GM12892 (cell line): ENCODE measurements at places on chromosomes 6 and 20.
A peak's percentile ranks its signal among the peaks of the same experiment; 100 is the strongest.

DNA sequence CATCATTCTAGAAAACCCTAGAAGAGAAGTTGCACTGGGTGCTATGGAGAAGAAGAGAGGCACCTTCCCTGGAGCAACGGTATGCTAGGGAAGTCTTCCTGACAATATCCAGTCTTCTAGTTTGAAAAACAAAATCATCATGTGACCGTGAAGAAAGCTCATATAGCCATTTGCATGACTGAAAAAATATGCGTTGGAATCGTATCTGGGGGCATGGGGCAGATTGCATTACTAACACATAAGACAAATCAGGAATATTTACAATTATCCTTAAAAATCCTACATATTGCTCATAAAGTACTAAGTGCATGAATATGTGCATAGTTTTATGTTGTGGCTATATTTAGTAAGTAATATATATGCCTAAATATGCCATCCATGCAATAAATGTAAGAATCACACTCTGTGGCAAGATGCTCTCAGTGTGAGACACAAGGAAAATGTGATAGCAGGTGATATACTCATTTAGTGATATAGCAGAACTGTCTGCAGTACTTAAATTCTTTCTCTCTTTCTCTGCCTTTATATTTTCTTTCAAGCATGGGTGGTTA is 26.8 kb downstream of the HTR1E start:
- no peak for DNase-seq

DNA sequence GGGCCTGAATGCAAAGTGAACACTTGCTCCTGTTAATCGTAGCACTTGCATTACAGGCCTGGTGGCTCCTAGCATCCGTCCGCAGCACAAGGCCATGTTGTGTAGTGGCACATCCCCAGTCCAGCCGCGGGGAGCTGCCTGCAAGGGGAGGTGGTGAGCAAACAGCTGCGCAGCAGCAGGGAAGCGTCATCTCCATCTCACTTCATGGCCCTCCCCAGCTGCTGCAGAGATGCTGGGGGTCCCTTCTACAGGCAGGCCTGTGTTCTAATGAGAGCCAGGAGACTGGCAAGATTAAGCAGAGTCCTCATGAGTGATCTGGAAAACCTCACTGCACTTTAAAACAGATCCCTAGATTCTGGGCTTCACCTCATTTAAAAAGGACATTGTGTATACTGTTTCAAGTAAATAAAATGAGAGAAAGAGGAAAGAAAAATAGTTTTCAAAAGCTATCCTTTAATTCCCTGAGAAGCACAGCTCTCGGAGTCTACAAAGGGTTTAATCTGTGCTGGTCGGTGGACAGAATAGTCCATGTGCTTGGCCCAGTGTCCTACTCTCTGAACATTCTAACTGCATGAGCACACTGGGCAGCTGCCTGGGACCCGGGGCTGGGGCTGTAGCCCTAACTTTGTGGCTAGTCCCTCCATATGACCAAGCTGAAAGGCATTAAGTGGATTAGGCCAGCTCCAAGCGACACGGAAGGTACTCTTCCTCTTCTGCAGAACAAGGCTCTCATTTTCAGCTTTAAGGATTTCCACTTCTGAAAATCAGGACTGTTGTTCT is 125.8 kb downstream of the LY86 start:
- DNase-seq = no peak

DNA sequence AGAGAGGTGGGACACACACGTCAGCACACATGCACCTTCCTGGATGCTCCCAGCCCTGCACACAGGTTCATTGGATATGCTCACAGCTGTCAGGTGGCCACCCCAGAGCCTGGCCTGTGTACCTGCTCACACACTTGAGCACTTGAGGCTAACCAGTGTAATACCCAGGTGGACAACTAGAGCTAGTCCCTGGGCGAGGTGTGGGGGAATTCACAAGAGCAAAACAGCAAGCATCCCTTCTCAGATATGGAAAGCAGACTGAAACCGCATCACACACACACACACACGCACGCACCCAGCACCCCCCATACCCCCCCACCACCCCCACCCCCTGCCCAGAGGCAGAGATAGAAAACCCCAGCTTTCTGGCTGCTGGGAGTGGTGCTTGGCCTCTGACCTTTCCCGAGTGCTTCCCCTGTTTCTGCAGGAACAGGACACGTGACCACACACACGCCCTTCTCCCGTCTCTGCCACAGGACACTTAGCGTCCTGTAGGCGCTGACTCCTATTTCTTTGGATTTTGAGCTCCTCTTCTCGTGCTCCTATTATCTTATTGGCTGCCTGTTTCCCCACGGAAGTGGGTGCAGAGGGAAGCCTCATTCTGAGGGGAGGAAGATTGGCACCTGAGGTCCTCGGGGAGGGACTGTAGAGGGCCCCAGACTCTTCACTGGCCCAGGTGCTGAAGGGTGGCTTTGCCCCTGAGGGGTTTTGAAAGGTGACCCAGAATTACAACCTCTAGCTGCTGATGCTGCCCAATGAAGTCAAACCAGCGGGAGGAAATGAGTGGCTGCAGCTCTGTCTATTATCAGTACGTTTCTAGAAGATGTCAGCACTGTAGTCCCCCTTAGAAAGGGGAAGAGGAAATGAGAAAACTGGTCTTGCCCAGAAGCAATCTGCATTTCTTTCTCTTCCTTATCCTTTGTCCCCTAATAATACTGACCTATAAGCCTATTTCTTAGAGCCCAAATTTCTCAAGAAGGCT is 65.8 kb downstream of the SYTL3 start:
- peak; percentile 47 for DNase-seq

- DNase-seq = no peak
Measured at GRCh38 chr6:145743332-145743731, 8.0 kb upstream of the EPM2A start.

DNA sequence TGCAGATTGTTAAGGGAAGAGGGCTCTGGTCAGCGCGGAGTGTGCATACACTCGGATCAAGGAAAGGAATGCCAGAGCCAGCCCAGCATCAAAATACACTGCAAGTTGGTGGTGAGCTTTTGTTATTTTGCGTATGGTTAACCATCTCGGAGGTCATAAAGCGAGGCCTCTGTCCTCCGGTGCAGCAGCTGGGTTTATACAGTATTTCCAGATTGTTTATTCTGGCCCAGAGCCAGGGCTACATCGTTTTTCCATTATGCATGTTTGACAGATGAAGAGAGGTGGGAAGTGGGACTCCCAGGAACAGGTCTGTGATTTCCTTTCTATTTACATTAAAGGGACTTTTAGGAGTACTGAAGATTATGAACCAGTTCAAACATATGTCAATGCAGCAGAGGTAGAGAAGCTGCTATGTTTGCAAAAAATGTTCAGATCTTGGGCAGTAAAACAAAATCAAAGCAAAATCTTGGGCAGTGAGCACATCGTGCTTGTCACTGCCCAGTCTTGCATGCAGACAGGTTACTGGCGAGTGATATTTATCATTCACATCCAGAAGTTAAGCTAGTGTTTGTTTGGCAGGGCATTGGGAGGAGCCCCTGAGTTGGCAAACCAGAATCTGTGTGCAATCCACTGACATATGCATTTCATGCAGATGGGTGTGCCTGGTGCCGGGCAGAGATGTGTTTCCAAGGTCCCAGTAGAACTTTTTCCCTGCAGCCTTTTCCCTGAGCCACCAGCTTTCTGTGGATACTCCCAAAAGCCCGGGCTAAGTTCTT is 256.3 kb upstream of the TAB2 start:
- no peak for DNase-seq

DNA sequence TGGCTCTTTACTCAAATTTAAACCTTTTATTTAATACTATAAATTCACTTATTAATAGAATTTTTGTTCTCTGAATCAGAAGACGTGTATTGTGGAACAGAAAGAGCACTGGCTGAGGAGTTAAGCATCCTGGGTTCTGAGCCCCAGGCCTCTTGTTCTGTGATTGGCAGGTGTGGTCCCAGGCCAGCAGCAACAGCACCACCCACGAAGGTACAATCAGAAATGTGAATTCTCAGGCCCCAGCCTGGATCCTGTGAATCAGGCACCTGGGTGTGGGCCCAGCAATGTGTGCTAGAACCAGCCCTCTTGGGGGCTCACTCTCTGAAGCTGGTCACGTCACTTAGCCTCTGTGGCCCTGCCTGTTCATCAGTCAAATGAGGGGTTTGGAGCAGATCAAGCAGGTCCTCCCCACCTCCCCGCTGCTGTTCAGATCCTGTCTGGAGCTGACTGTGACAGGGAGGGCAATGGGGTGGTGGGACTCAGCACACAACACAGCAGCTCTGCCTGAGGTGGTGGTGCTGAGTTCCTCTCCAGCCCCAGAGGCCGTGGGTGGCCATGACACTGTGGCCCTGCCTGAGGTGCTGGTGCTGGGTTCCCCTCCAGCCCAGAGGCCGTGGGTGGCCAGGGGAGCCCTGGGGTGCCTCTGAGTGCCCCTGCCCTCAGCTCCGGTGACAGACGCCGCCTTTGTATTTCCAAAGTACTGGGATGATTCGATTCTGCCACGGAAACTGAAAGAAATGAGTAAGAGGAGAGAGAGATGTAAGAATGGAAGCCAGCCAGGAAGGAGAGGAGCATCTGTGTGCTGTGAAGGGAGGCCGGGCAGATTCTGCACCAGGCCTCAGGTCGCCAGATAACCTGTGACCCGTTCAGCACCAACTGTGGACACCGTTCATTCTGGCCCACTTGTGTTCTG is 41.6 kb upstream of the FRMD1 start:
- no peak for DNase-seq

GRCh38 chr20:2820896-2821869 is 5.0 kb downstream of the TMEM239 start:
- DNase-seq = no peak

DNA sequence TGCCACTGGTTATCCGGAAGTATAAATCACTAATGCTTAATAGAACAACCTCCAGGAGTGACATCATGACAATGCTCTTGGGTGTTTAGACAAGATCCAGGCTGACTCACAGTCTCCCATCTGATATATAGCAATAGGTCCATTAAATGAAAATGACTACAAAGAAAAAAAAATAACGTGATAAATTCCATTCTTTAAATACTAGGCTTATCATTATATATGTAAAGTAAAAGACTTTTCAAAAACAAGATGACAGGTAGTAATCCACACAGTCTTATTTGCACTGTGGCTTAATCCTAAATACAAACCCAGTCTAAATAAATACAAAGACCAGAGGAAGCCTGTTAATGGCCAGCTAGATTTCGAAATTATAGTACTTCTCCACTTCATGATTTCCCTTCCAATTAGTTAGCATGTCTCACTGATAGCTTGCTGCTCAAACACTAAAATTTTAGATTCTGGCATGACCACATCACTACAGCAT is 149.1 kb upstream of the BEND3 start:
- no peak for DNase-seq

DNA sequence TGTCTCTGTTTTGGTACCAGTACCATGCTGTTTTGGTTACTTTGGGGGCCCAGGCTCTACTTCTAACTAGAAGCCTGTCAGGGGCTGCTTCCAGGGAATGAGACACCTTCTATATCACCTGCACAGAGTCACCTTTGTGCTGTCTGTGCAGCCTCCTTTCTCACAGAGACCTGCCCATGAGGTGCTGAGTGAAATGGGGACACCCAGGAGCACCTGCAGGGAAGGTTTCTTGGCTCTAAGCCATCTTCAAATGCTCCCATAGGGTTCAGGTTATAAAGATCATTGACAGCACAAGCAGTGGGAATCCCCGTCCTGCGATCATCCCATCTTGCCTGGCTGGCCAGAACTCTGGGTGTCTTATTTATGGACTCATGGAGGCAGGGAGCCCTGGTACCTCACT is 19.1 kb downstream of the GABRR2 start:
- no peak for DNase-seq

- DNase-seq = no peak
Measured at GRCh38 chr6:111784433-111784832, 88.8 kb downstream of the FYN start.

GRCh38 chr6:113364766-113365165 is 492.4 kb upstream of the MARCKS start:
- DNase-seq = no peak

- DNase-seq = no peak
Measured at GRCh38 chr6:170186006-170186935, 104.6 kb downstream of the DLL1 start.

GRCh38 chr20:63071541-63072181 is 64.9 kb upstream of the BHLHE23 start:
- no peak for DNase-seq

GRCh38 chr20:43971267-43971666 is 56.6 kb downstream of the TOX2 start:
- DNase-seq = no peak

DNA sequence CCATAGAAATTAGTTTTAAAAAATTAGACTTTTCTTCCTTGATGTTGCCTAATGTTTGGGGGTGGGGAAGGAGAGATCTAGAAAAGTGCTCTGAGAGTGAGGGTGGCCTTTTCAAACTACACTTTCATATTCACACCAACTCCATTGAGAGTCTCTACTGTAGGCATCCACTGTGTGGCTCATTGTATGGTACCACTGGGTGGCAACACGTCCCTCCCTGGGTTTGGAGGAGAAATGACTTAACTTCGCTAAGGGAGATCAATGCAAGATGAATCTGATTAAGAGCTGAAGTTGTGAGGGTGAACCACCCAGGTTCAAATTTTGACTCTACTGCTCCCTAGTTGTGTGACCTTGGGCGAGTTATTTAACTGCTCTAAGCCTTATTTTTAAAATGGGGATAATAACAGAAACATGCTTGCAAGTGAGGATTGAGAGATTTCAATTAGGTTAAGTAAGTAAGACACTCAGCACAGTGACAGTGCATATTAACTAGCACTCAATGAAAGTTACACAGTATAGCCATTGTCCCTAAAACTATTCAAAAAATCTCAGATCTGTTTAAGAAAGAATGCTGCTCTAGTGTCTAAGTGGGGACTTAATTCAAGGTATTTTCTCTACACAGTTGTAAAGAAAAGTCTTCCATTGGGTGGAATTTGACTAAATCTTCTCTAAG is 193.5 kb upstream of the CNR1 start:
- DNase-seq = no peak
